ENCODE measurements at places on chromosomes 2 and 18.

DNA sequence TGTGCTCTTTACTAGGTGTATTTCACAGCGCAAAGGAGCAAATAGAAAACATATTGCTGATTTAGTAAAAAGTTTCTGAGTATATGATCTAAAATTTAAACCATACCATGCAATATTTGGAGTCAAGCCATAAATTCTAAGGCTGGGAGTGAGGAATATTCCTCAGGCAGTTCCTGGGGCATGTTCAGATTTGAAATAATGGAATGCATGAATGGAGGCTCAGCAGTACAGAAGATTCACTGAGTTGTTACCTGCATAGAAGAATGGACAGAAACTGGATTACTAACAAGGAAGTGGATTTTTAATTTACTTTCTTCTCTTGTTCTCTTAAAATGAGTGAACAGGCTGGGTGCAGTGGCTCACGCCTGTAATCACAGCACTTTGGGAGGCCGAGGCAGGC is 441.0 kb upstream of the MAP2 start:
- no peak for DNase-seq

DNA sequence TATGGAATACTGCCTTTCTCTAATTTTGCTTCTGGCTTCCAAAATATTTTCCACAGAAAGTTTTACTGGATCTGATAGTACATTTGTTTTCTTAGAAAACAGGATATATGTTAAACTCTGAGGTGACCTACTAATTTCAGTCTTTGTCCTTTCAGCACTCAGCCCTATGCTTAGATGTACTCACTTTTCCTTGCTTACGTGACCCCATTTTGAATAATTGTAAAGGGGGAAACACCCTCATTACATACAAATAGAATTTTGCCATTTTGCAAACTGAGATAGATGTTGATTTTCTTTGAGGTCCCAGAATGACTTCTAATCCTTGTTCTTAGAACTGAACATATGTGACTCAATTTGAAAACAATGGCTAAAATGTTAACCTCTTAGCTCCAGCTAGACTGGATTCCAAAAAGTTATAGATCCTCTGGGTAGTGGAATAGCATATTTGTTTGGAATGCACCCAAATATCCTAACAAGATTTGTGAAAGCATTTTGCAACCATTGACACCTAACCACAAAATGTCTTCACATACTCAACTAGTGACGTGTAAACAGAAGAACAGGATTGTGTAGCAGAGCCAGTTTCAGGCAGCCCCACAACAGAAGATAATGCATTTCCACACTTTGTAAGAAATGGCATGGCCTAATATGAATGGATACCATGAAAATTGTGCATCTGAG is 44.8 kb upstream of the EHBP1 start:
- DNase-seq: peak; percentile 98

- DNase-seq: no peak
Observed at GRCh38 chr2:239966853-239967552, 58.1 kb downstream of the NDUFA10 start.

DNA sequence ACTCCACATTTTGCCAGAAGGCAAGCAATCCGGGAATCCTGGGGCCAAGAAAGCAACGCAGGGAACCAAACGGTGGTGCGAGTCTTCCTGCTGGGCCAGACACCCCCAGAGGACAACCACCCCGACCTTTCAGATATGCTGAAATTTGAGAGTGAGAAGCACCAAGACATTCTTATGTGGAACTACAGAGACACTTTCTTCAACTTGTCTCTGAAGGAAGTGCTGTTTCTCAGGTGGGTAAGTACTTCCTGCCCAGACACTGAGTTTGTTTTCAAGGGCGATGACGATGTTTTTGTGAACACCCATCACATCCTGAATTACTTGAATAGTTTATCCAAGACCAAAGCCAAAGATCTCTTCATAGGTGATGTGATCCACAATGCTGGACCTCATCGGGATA is 26.8 kb downstream of the B3GNT2 start:
- no peak for DNase-seq

DNA sequence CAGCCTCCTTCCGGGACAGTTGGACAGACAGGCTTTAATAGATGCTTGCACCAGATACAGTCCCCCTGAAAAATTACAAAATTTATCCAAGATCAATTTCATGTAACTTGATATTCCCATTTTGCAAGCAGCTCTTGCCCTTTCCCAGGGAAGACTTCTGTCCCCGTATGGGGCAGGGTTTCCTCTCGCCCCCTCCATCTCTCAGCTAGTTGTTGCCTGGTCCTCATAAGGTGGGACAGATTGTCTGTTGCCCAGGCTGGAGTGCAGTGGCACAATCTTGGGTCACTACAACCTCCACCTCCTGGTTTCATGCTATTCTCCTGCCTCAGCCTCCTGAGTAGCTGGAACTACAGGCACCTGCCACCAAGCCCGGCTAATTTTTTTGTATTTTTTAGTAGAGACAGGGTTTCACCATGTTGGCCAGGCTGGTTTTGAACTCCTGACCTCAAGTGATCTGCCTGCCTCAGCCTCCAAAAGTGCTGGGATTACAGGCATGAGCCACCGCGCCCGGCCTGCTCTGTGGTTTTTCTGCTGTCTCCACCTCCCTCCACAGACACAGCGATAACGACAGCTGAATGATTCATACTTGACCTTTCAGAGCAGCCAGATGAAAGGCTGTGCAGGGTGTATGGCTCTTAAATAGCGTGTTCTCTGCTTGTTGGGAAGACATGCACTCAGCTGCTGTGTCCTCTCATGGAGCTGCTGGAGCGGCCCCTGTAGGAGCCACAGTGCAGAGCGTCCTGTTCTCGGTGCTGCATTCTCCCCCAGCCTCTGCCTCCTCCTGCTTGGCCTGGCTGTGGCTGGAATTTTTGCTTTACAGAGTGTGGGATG is 61.4 kb downstream of the TTC39C start:
- peak; percentile 88 for DNase-seq

- DNase-seq: peak; percentile 31
Observed at GRCh38 chr2:119517433-119517832, 6.8 kb downstream of the SCTR start.

GRCh38 chr2:208125251-208125650 is 927 bp upstream of the CRYGD start:
- no peak for DNase-seq

- no peak for DNase-seq
Observed at GRCh38 chr2:180520206-180520605, 460.2 kb upstream of the UBE2E3 start.

GRCh38 chr2:68248806-68249205 is 3.5 kb downstream of the PPP3R1 start:
- no peak for DNase-seq

DNA sequence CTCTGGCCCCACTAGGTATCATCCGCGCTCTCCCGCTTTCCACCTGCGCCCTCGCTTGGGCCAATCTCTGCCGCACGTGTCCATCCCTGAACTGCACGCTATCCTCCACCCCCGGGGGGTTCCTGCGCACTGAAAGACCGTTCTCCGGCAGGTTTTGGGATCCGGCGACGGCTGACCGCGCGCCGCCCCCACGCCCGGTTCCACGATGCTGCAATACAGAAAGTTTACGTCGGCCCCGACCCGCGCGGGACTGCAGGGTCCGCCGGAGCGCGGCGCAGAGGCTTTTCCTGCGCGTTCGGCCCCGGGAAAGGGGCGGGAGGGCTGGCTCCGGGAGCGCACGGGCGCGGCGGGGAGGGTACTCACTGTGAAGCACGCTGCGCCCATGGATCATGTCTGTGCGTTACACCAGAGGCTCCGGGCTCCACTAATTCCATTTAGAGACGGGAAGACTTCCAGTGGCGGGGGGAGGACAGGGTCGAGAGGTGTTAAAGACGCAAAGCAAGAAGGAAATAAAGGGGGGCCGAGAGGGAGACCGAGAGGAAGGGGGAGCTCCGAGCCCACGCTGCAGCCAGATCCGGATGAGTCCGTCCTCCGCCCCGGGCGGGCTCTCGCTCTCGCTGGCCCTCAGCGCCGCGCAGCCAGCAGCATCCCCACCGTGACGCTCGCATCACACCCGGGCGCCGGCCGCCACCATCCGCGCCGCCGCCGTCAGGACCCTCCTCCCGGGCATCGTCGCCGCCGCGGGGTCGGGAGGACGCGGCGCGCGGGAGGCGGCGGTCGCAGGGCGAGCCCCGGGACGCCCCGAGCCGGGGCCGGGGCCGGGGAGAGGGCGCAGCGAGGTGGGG is 664 bp downstream of the NETO1 start:
- no peak for DNase-seq

DNA sequence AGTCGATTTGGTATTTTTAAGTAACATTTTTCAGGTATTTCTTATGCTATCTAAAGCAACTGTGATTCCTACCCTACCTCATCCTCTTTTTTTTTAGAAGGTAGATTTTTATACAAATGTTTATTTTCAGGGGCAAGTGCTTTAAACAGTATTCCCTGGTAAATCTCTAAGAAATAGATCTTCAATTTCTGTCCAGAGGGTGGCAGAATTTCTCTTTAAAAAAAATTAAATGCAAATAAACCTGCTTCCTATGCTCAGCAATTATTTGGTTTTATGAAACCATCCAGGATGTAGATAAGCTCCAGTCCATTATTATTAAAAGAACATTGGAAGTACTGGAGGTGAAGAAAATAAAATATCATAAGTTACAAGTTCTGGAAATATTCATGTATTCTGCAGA is 191.9 kb downstream of the MYO3B start:
- DNase-seq: peak; percentile 20

Data from fibroblast of skin of scalp (primary cell).